Breast epithelium (tissue), 4 donors: ENCODE measurements at places on chromosomes 11 and 22. TPM values are rescaled to one million over a fixed set of nuclear protein-coding genes. Genes with fewer than 3 reads are reported as not detected.

The OR5A2 gene
- not detected for total RNA-seq

GRCh38 chr11:73325036-73325981 lies 17.2 kb downstream of the ARHGEF17 start:
- H3K27me3 ChIP-seq, result no peaks in the 10 kb centered on the region
- H3K27ac ChIP-seq, result peak overlapping the region; percentile 92
- H3K4me1 ChIP-seq, result peaks cover 15% of the 10 kb centered on the region
- no peak for DNase-seq
- no peaks in the 10 kb centered on the region for H3K36me3 ChIP-seq

The MED17 gene
- total RNA-seq, result 20.6 TPM

DNA sequence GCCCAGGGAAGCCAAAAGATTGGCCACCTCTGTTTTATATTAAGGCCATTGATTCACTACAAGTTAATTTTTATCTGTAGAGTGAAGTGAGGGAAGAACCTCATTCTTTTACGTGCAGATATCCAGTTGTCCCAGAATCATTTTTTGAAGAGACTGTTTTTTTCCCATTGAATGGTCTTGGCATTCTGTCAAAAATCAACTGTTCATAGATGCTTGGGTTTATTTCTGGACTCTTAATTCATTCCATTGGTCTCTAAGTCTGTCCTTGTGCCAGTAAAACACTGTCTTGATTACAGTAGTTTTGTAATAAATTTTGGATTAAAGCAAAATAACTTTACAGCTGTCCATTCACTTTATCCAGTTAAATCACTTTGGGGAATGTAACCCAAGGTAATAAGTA lies 26.8 kb downstream of the WBP2NL start:
- H3K36me3 ChIP-seq, result no peaks in the 10 kb centered on the region
- no peak overlapping the region for H3K4me3 ChIP-seq
- no peak for DNase-seq
- no peaks in the 10 kb centered on the region for H3K4me1 ChIP-seq

- no peaks in the 10 kb centered on the region for H3K27me3 ChIP-seq
- no peaks in the 10 kb centered on the region for H3K36me3 ChIP-seq
- no peak for DNase-seq
- no peak overlapping the region for H3K27ac ChIP-seq
- H3K4me1 ChIP-seq, result no peaks in the 10 kb centered on the region
Measured at GRCh38 chr11:65849366-65849765, 8.6 kb downstream of the CFL1 start.

DNA sequence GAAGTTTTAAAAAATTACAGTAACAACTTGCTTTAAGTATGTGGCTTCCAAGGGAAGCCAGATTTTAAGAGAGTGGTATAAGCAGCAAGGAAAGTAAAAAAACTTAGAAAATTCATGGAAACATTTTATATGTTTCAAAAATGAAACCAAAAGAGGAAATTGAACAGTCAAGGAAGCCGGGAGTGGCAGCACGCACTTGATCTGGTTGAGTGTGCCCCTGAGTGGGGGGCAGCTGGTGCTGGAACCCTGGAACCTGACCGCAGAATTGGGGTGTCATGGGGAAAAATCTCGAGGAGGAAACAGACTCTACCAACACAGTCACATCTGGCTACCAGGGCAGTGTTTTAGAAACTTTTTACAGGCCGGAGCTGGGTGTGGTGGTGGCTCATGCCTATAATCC lies 14.0 kb downstream of the MICALL1 start:
- no peak for DNase-seq
- H3K4me3 ChIP-seq, result no peak overlapping the region
- peaks cover 14% of the 10 kb centered on the region for H3K36me3 ChIP-seq
- no peak overlapping the region for H3K27ac ChIP-seq
- H3K27me3 ChIP-seq, result no peaks in the 10 kb centered on the region
- no peaks in the 10 kb centered on the region for H3K4me1 ChIP-seq

The GGTLC3 gene
- not detected for total RNA-seq

DNA sequence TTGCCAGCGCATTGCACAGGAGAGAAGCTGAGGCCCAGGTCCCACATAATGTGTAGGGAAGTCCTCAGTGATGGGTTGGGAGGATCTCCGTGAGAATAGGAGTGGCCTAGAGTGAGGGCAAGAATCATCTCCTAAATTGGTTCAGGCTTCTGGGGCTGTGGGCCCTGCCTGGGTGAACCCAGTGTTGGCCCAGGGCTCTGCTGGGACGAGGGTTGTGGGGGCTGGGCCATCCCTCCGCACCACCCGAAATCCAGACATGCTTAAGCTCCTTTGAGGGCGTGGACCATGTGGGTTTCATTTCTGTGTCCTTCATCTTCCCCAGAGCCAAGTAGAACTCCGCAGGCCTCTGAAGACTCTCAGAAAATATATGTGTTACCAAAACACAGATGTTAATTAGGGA lies 3.7 kb downstream of the MICALL1 start:
- H3K27ac ChIP-seq, result peak overlapping the region; percentile 7
- no peaks in the 10 kb centered on the region for H3K36me3 ChIP-seq
- H3K4me3 ChIP-seq, result no peak overlapping the region
- DNase-seq, result no peak

- H3K4me3 ChIP-seq, result no peak overlapping the region
- DNase-seq, result no peak
- no peak overlapping the region for H3K27ac ChIP-seq
Measured at GRCh38 chr22:42272431-42272999, 2.1 kb upstream of the TCF20 start.

The ZNF280B gene
- total RNA-seq, result 0.64 TPM

GRCh38 chr11:63837739-63838138 lies 1.2 kb upstream of the MARK2 start:
- H3K4me1 ChIP-seq, result peaks cover 21% of the 10 kb centered on the region
- H3K27me3 ChIP-seq, result no peaks in the 10 kb centered on the region
- H3K4me3 ChIP-seq, result peak overlapping the region; percentile 93

- no peak for DNase-seq
- H3K4me1 ChIP-seq, result no peaks in the 10 kb centered on the region
- H3K36me3 ChIP-seq, result peaks cover 4% of the 10 kb centered on the region
- H3K4me3 ChIP-seq, result no peak overlapping the region
Measured at GRCh38 chr11:42571878-42572610, 739.8 kb upstream of the API5 start.

GRCh38 chr22:44728761-44729324 lies 23.5 kb upstream of the ARHGAP8 start:
- no peaks in the 10 kb centered on the region for H3K36me3 ChIP-seq
- H3K4me3 ChIP-seq, result peak overlapping the region; percentile 30

DNA sequence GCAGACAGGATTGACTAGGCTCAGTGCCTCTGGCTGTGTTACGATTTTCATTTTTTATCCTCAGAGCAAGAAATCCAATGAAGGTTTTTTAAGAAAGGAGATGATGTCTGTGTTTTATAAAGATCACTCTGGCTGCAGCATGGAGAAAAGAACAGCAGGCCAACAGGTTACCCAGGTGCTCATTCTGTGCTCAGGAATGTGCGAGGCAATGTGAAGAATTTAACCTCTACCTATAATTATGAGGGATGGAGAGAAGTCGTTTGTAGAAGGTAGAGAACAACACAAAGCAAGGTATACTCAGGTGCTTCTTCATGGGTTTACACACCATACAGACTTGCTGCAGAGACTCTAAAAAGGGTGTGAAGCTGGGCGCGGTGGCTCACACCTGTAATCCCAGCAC lies 10.0 kb upstream of the RTCB start:
- H3K27me3 ChIP-seq, result no peaks in the 10 kb centered on the region
- H3K4me1 ChIP-seq, result no peaks in the 10 kb centered on the region
- H3K4me3 ChIP-seq, result no peak overlapping the region
- H3K36me3 ChIP-seq, result no peaks in the 10 kb centered on the region
- DNase-seq, result no peak

DNA sequence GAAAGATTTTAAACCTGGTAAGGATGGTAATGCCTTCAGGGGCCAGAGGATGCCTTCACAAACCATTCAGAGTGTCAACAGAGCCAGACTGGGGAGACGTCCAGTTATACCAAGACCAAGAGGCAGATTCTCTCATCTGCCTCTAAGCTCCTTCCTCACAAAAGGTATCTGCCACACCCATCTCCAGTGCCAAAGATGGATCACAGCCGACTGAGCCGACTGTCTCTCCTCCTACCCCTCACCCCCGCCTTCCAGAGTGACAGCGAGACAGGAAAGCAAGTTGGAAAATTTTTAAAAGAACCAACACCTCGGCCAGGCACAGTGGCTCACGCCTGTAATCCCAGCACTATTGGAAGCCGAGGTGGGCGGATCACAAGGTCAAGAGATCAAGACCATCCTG lies 79.1 kb upstream of the AKIP1 start:
- no peaks in the 10 kb centered on the region for H3K36me3 ChIP-seq
- H3K27ac ChIP-seq, result peak overlapping the region; percentile 79
- H3K4me1 ChIP-seq, result peaks cover 10% of the 10 kb centered on the region
- DNase-seq, result no peak

GRCh38 chr11:77467993-77468392 lies 5.9 kb downstream of the PAK1 start:
- no peaks in the 10 kb centered on the region for H3K4me1 ChIP-seq
- no peak overlapping the region for H3K27ac ChIP-seq
- no peak overlapping the region for H3K4me3 ChIP-seq

- H3K27me3 ChIP-seq, result no peaks in the 10 kb centered on the region
- no peak overlapping the region for H3K4me3 ChIP-seq
- H3K27ac ChIP-seq, result peak overlapping the region; percentile 82
- no peak for DNase-seq
- no peaks in the 10 kb centered on the region for H3K4me1 ChIP-seq
Measured at GRCh38 chr11:34564406-34564805, 50.8 kb upstream of the ELF5 start.

DNA sequence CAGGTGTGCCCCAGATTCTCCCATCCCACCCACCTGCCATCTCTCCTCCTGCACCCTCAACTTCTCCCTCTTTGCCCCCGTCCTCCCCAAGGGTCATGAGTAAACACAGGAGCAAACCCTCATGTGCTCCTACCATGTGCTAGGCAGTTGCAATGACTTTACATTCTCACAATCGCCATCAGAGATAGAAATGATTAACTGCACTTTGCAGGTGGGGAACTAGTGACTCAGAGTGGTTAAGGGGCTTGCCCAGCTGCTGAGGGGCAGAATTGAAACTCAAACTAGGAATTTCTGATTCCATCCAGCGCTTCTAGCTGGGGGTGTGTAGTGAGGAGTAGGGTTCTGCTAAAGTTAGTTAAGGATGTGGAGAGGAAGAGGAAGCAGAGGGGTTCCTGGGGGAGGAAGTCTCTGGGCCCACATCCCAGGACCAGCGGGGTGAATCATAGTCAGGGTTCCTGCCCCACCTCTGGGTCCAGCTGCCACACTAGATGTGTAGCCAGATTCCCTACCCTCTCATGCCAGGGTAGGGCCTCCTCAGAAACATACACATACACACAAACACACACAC lies 16.0 kb upstream of the PRG2 start:
- DNase-seq, result no peak
- H3K4me3 ChIP-seq, result no peak overlapping the region
- H3K27me3 ChIP-seq, result no peaks in the 10 kb centered on the region
- H3K27ac ChIP-seq, result peak overlapping the region; percentile 69
- no peaks in the 10 kb centered on the region for H3K4me1 ChIP-seq
- H3K36me3 ChIP-seq, result no peaks in the 10 kb centered on the region

- no peaks in the 10 kb centered on the region for H3K36me3 ChIP-seq
- peak; percentile 88 for DNase-seq
- no peaks in the 10 kb centered on the region for H3K4me1 ChIP-seq
Measured at GRCh38 chr22:41998361-41999261, at the start of gene WBP2NL. Gene WBP2NL (plus strand): TSS chr22:41998788. CDS start chr22:41998819, 31 bp downstream.

DNA sequence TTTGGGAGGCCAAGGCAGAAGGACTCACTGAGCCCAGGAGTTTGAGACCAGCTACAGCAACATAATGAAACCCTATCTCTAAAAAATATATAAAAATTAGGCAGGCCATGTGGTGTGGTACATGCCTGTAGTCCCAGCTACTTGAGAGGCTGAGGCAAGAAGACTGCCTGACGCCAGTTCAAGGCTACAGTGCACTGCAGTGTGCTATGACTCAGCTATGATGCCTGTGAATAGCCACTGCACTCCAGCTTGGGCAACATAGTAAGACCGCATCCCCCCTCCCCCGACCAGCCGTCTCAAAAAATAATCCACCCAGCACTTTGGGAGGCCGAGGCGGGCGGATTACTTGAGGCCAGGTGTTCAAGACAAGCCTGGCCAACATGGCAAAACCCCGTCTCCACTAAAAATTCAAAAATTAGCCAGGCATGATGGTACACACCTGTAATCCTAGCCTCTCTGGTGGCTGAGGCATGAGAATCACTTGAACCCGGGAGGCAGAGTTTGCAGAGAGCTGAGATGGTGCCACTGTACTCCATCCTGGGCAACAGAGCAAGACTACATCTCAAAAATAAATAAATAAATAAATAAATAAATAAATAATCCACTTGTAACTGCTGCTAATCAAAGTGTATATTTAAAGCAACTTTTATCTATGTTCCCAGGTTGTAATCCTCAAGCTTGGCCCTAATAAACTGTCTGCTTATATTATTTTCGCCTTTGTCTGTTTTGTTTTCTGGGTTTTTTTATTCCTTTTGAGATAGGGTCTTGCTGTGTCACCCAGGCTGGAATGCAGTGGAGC lies 7.8 kb downstream of the HPS5 start:
- H3K27ac ChIP-seq, result peak overlapping the region; percentile 81
- no peaks in the 10 kb centered on the region for H3K36me3 ChIP-seq
- H3K4me3 ChIP-seq, result no peak overlapping the region
- H3K27me3 ChIP-seq, result no peaks in the 10 kb centered on the region

DNA sequence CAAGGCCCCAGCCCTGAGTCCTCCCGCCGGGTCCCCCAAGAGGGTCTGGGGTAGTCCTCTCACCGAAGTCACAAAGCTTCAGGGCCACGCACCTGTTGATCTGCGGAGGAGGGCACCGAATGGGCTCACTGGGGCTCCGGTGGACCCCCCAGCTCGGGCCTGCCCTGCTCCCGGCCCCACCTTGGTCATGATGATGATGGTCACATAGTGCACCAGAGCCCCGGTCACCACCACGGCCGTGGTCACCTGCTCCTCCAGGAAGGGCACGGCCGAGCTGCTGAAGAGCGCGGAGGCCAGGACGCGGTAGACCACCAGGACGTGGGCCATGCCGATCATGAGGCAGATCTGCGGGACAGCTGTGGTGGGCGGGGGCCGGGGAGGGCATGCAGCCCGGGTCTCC lies 13.5 kb upstream of the SIGIRR start:
- no peak for DNase-seq
- no peaks in the 10 kb centered on the region for H3K36me3 ChIP-seq
- H3K4me1 ChIP-seq, result no peaks in the 10 kb centered on the region
- no peak overlapping the region for H3K27ac ChIP-seq
- no peak overlapping the region for H3K4me3 ChIP-seq

The HEPHL1 gene
- 0.33 TPM for total RNA-seq

DNA sequence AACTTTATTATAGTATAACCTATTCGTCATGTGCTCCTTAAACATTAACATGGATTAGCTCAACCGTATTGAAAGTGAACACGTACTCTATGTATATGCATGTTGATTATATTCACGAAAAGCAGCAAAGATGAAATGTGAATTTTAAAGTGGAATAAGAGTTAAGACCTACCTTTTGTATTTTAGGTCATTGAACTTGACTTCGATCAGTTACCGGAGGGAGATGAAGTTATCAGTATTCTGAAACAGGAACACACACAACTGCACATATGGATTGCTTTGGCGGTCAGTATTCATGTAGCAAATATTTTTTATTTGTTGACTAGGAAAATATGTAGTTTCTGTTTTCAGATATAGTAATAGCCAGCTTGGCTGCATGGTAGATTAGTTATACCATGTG lies 1.4 kb downstream of the CTR9 start:
- no peaks in the 10 kb centered on the region for H3K27me3 ChIP-seq
- no peaks in the 10 kb centered on the region for H3K4me1 ChIP-seq
- no peaks in the 10 kb centered on the region for H3K36me3 ChIP-seq
- no peak overlapping the region for H3K27ac ChIP-seq
- H3K4me3 ChIP-seq, result peak overlapping the region; percentile 82
